ENCODE measurements at places on chromosomes 5 and 9.

GRCh38 chr5:132758451-132758850, 11.2 kb downstream of the CCNI2 start:
- DNase-seq: peak; percentile 28

DNA sequence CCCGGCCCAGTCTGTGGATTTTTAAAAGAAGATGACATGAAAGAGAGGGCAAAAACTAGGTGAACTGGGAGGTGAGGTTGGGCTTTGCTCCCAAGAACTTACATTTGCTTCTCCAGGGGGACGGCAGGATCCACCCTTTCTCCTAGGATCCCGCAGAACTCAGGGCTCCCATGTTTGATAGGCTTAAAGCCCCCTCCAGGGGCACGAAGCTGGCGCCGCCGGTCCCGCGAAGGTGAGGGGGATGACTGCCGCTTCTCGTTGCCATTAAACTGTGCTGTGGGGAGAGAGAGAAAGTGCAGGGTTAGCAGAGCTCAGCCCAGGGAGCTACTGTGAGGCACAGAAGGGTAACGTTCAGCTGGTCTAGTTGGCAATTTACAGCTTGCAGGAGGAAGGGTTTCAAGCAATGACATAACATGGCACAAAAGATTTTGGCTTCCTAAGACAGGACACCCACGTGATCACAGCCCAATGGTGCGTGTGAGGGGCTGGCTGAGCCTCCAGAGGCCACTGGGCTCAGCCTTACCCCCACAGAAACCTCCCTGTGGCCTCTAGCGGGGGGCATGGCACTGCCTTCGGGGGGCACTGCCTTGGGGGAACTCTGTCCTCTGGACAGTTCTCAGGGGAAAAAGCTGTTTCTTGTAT, 52.0 kb upstream of the SLC25A51 start:
- no peak for DNase-seq

DNA sequence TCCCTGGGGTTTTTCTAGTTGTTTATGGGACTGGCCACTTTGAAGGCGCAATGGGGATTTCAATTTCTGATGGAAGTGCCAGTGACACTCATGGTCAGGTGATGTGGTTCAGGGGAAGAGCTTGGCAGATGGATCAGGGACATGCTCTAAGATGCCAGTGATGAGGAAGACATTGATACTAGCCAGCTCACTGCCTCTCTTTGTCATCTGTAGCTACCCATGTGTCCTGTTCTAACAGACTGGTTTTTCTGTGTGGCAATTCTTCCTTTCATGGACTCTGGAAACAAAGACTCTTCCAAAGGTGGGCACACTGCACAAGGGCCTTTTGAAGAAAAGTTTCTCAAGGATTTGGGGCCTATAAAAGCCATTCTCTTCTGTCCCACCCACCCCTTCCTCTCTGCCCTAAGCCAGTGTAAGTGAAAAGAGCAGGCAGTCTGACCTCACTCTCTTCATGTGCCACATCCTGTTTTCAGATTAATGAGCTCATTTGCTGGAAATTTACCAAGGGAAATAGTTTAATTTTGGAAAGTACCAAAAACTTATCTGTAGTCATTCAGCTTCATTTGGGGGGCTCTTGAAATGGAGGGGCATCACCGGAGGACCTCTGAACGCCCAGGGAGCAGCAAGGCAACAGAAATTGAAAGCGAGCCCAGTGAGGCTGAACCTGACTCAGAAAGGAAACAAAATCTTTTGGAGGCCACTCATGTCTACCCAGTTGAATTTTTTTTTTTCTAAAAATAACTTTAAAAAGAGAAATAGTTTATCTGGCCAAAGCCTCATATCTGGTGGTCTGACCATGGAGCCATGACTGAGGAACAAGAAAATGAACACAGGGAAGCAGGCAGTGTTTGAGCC, 4.9 kb upstream of the TRAF1 start:
- peak; percentile 26 for DNase-seq

GRCh38 chr9:98532147-98532546, 176.6 kb downstream of the GABBR2 start:
- no peak for DNase-seq

- no peak for DNase-seq
These were observed 57.3 kb downstream of the STRBP start for GRCh38 chr9:123211081-123211480.

DNA sequence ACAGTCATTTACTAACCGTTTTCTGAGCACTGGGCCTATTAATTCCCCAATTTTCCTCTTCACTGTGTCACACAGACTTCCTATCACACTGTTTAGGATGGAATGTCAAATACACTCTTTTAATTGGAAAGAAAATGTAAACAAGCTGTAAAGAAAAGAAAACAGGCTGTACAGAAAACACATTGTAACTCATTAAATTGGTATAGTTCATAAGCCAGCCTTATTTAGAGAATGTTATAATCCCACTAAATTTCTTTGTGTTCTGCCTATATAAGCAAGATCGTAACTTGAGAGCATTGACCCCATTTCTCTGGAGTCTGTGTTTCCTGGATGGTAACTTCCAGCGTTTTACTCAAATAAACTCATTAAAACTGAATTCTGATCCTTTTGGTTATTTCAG, 46.5 kb downstream of the TARS1 start:
- no peak for DNase-seq

GRCh38 chr5:56145511-56145910, 87.6 kb downstream of the ANKRD55 start:
- DNase-seq: no peak

GRCh38 chr5:143537056-143537455, 133.6 kb upstream of the NR3C1 start:
- DNase-seq: no peak

GRCh38 chr9:22373636-22374035, 73.0 kb upstream of the DMRTA1 start:
- DNase-seq: no peak

DNA sequence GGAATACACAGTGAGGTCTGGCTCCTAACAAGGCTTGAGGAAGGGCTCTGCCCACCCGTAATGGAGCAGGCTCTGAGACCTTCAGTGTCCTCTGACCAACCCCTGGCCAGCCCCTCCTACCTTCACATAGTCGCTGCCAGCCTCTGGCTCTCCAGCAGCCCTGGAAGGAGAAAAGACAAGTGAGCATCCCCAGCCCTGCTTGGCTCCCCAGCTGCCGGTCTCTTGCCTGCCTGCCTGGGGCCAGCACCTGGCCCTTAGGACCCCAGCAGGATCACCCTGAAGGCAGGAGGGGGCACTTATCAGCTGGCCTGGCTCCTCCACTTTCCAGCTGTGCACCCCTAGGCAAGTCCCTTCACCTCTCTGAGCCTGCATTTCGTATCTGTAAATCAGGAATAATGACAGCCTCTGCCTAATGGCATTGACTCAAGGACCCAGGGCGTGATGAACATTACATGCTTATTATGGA, 16.9 kb downstream of the SH2D3C start:
- DNase-seq: peak; percentile 66

DNA sequence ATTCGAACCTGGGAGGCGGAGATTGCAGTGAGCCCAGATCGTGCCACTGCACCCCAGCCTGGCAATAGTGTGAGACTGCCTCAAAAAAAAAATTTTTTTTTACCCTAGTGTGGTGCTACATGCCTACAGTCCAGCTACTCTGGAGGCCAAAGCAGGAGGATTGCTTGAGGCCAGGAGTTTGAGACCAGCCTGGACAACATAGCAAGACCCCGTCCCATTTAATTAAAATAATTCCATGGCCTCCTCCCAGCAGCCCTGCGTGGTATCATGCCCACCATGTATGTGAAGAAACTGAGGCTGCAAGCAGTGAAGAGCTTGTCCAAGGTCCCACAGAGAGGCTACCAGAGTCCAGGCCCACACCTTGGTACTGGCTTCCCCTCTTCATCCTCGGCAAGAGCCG, 19.4 kb upstream of the PHYHD1 start:
- no peak for DNase-seq

DNA sequence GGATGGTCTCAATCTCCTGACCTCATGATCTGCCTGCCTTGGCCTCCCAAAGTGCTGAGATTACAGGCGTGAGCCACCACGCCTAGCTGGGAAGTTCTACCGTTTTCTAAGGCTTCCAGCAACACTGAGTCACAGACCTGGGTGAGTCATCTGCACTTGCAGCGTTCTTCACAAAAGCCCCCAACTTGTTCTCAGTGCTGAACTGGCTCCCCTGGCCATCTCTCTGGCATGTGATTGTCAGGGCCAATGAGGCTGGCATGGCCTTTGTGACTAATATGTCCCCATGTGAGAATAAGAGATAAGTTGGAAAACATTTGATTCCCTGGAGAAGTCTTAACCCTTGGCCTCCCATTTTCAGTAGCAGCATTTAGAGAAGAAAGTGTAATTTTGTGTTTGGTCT, 124.4 kb downstream of the WDR41 start:
- no peak for DNase-seq

DNA sequence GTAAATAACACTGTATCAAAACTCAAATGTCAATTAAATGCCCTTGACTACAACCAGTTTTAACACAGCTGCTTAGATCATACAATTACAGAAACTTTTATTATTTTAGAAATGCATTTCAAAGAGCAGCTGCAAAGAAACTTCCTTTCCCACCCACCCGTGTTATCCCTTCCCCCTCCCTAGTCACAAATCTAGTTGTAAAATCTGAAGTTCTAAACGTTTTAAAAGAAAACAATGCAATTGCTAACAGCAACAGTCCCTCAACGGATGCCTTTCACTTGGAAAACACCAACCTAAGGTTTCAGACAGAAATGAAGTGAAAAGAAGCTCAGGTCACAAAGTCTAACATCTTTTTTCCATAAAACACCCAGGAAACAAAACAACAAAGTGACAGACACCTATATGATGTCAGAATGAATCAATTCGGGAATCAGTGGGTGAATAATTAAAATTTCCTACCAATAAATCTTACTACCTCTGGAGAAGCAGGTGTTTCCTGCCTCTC, 100.3 kb downstream of the FBXW11 start:
- no peak for DNase-seq

DNA sequence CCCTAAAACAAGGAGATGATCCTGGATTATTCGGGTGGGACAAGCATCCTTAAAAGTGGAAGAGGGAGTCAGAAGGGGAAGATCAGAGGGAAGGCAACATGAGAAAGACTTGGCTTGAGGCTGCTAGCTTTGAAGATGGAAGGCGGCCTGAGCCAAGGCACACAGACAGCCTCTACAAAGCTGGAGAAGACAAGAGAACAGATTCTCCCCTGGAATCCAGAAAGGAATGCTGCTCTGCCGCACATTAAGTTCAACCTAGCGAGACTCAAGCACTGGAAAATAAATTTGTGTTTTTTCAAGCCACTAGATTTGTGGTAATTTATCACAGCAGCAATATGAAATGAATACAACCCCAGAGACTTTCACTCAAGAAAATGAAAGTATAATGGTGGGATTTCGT, 17.9 kb downstream of the SLC36A3 start:
- no peak for DNase-seq

DNA sequence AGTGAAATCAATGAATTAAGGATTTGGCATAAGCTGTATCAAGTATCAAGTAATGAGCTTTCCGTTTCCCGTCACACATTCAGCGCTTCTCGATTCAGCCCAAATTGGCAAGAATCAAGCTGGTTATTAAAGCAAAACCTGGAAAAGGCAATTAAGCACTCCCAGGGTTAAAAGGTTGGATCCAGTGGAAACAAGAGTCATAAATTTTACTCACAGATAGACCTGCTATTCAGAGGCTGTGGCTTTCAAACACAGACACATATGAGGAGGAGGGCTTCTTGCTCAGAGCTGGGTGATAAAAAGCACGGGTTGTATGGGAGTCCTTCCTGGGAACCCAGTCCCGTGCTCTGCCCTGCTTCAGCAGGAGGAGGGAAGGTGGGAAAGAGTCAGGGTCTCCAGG, 112.3 kb upstream of the CXCL14 start:
- DNase-seq: peak; percentile 32

DNA sequence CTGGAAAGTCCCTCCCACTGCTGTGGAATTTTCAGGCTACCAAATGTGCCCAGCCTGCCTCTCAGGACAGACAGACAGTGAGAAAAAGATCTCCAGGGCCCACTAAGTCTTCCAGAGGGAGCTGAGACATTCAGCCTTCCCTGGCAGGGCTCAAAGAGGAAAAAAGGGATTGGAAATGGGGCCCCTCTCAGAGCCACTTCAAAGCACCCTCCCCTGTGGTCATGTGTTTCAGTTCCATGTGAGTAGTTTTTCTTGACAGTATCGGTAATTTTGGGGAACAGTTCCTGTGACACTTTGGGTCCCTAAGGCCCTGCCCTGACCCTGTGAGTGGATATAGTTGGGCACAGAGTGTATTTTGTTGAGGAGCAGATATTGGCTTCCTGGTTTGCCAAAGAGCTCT, 25.0 kb downstream of the LARP1 start:
- DNase-seq: no peak

DNA sequence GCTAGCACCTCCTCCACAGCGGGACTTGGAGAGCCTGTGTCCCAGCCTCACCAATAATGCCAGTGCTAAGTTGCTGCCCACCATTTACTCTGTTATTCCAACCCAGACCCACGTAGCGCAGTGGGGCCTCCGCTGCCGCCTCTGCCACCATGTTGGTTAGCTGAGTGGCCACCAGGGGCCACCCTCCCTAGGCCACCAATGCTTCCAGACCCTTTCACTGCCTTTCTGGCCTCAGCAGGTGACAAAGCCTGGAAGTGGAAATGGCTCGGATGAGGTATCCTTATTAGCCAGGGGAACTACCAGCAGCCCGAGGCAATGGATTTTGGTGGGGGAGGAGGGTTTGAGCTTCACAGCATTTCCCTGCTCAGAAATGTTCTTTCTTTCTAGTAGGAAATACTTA, 110.1 kb downstream of the OSTF1 start:
- peak; percentile 80 for DNase-seq

- DNase-seq: no peak
These were observed 8.6 kb downstream of the VLDLR start for GRCh38 chr9:2630158-2630557.

DNA sequence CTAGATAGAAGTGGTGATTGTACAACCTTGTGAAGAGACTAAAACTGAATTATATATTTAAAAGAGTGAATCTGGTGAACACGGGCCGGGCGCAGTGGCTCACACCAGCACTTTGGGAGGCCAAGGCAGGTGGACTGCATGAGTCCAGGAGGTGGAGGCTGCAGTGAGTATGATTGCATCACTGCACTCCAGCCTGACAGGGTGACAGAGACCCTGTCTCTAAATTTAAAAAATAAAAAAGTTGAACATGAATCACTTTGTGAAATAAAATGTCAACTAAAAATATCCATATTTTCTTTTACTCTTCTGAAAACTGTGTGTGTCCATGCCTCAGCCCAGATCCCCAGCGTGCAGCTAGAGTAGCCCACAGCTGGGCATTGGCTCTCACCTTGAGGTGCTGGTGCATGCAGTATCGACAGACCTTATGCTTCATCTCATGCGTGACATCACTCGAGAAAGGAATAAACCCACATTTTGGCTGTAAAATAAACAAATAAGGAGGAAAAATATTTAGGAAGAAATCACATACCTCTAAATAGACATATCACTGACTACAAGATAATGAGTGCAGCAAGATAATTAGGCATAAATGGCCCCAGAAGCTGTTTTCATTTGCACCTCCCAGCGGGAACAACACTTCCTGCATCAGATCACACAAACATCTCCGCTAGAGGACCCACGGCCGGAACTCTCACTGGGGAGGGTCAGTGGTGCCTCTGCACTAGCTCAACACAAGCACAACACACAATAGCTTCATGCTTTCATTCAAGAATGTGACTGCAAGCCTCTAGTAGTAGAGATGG, 22.1 kb downstream of the IPPK start:
- DNase-seq: no peak

Measured in endodermal cell (in vitro differentiated cells).